ENCODE measurements at places on chromosomes 2 and 18.

DNA sequence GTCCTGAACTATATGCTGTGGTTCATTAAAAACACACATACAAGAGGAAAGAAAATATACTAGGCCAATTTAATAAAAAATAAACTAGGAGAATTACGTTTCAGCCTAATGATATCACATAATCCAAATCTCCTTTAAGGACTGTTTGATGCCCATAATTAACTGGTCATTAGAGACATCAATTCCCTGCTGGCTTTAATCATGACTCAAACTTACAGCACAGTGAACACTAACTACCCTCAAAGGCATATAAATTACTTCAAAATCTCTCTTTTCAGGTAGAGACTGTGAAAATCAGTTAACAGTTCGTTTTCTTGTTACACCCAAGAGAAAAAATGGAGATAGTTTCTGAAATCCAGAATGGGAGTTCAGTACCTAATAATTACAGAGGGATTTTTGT is 567.4 kb downstream of the CBLN2 start:
- no peak for DNase-seq

DNA sequence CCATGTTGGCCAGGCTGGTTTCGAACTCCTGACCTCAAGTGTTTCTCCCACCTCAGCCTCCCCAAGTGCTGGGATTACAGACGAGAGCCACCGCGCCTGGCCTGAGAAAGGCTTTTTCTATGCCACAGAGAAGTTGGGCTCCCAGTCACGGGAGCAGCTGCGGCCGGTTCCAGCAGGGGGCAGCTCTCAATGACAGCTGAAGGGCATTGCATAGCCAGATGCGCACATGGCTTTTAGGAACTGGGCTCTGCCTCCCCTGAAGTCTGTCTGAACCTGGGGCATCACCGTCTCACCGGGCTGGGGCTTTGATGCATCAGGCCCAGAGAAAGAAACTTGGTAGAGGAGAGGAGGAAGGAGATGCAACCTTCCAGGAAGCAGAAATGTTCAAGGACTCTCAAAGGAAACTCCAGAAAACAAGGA is 84.2 kb upstream of the LAPTM4A start:
- DNase-seq = peak; percentile 84

GRCh38 chr2:150450765-150451164 is 36.7 kb downstream of the RND3 start:
- DNase-seq = no peak

DNA sequence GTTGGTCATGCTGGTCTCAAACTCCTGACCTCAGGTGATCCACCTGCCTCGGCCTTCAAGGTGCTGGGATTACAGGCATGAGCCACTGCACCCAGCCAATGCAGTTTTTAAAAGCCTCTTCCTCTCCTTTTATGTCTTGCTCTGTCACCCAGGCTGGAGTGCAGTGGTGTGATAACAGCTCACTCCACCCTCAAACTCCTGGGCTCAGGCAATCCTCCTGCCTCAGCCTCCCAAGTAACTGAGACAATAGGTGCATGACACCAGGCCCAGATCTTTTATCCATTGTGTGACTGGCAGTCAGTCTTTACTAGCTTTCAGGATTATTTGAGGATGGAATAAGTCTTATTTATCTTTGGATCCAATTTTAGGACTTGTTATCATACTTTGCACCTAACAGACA is 13.2 kb downstream of the KCTD18 start:
- DNase-seq = no peak

DNA sequence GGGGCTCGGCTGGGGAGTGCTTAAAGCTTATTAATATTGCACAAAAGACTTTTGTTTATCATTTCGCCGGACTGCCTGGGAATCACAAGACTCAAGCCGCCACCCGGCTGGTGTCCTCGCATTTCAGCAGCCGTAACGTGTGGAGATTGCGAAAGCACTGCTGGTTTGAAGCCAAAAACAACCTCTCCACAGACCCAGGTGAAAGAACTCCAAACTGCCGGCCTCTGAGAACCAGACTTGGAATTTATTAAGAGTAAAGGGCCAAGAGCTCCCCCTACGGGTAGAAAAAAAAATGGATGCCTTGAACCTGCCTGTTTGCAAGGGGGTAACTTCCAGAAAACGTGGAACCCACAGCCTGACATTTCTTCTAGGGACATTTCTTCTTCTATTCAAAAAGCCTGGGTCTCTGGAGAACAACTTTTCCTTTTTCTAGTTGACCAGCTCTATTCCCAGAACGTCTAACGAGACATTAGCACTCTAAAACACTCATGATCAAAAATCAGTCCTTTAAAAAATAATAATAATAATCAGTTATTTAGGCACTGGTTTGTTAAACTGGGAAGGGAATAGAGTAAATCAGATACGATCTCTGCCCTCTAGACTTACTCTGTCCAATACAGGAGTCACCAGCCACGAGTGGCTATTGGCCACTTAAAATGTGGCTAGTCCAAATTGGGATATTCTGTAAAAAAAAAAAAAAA is 216.3 kb downstream of the C1D start:
- peak; percentile 70 for DNase-seq

GRCh38 chr2:15539999-15540398 is 21.1 kb downstream of the NBAS start:
- DNase-seq = no peak

DNA sequence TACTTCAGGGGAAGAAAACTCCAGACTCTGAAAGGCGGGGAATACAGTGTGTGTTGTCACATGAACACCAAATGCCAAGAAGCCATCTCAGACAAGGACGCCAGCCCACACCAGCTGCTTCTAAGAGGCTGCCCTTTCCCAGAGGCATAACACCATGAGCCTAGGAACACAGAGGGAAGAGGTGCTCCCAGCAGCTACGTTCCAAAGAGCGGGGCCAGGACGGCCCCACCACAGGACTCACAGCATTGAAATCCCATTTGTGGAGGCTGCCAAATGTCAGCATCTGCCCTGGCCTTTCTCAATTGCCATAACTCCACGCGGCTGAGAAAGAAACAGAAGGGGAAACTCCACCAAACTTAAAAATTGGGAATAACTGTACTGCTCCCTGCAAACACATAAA is 20.1 kb upstream of the ID2 start:
- DNase-seq = no peak

GRCh38 chr18:26312199-26312598 is 86.0 kb downstream of the TAF4B start:
- DNase-seq = no peak

- DNase-seq = no peak
Observed at GRCh38 chr2:128284037-128284441, 34.6 kb downstream of the HS6ST1 start.

- no peak for DNase-seq
Observed at GRCh38 chr2:218152777-218153176, 14.0 kb downstream of the CXCR1 start.

DNA sequence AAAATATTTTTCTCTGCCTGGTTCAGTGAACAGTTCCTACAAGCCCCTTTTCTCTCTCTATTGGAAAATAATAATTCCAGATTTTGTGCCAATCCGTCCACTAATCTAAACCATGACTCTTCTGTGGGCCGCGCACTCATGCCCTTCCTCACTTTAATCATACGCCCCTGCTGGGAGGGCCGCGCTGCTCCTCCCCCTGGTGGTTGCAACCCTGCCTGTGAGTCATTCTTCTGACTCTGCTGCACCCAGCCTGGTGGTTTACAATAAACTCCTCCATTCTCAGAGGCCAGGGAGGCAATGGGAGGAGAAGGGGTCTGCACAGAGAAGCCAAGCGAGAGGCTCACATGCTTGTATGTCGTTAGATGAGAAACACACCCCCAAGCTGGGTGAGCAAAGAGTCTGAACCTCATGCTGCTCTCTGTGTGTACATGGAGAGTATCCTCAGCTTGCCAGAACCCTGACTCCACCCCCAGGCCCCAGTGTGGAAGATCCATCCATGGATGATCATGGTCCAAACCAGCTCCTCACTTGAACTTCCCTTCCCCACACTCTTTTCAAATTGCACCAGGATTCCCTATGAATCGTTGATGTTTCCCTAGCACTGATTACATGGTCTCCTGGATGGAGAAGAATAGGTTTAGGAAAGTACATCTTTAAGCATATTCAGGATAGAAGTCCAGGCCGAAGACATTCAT is 228.9 kb downstream of the ANKRD30B start:
- DNase-seq = peak; percentile 72

DNA sequence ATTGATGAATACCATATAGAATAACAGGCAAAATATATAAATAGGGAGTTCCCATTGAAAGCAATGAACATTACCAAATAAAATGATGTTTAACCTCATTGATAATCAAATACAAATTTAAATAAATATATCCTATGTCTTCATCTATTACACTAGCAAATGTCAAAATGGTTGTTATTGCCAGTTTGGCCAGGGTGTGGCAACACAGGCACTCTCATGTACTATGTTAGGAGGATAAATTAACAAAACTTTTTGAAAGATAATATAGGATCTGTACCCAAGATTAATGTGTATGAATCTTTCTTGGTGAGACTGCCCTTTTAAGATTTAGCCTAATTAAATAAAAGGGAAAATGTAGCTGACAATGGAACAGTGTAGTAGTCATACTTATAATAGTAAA is 659.3 kb downstream of the ERBB4 start:
- peak; percentile 3 for DNase-seq

- DNase-seq = no peak
Observed at GRCh38 chr2:240357641-240358012, 77.8 kb upstream of the GPC1 start.

- no peak for DNase-seq
Observed at GRCh38 chr18:51767293-51767692, 569.8 kb upstream of the MEX3C start.

- no peak for DNase-seq
Observed at GRCh38 chr18:58966005-58966677, 101.5 kb downstream of the ZNF532 start.

- DNase-seq = peak; percentile 58
Observed at GRCh38 chr2:240983361-240983995, 14.9 kb upstream of the SNED1 start.

DNA sequence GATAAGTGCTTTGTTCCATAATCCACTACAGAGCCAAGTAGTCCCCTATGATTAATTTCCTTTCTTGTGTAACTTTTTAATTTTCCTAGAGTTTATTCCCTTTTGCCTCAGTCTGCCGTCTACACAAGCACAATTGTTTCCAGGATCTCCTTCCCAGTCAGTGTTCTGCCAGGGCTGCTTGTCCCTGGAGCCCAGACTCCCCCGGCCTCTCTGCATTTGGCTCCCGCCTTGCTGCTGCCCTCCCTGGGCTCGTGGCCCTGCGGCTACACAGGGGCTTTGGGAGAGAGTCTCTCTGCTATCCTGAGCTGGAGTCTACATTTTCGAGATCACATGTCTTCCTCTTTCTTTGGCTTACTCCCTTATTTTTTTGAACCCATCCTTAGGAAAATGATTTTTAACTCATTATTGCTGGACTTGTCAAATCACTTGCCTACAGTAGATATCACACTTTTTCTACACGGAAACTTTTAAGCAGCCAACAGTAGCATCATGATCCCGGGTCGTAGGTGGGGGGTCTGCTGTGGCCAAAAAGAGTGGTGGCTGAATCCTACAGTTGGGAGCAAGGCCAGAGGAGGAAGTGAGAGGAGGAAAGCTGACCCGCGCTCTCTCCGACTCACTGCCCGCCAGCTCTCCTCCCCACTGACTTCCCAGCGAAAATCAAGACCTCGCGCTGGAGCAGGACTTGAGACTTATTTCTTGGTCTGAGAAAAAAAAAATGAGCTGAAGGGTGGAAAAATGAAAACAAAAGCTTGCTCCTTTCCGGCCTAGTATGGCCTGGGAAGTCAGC is 9.4 kb downstream of the FBLN7 start:
- DNase-seq = no peak

GRCh38 chr2:226295681-226296080 is 503.9 kb downstream of the IRS1 start:
- no peak for DNase-seq

GRCh38 chr2:124112206-124112605 is 87.1 kb downstream of the CNTNAP5 start:
- DNase-seq = no peak

- DNase-seq = no peak
Observed at GRCh38 chr18:47331641-47332040, 80.2 kb upstream of the SKOR2 start.

DNA sequence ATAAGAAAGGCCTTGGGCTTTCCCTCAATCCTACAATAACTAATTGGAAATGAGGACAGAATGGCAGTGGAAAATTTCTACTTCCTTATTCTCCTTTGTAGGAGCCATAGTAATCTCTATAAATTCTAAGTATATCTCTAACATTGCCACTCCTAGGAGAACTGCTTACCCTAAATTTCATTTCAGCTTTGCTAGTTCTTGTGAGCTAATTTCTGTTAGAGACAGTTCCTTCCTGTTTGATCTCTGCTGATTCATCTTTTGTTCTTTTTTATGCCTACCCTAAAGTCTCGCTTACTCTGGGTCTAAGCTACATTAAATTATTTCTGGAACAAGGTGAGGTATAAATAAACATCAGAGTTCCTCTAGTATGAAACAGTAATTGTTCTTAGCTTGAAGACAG is 25.7 kb downstream of the ABHD3 start:
- no peak for DNase-seq

DNA sequence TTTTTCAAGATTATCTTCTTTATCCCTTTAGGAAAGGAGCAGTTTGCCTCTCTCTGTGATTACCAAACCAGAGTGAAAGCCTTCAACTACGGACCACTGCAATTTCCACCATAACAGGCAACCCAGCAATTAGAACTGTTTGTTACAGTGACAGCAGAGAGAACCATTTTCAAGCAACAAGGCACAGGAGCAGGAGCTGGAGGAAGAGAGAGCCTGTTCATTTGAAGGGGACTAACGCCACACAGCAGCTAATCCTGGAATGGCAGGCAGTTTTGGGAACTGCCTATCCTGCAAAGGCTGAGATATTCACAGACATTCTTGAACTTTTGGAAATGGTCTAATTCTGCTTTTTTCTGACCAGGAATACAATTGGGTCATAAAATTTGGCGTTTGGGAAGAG is 1541.9 kb upstream of the PIK3C3 start:
- peak; percentile 19 for DNase-seq

- DNase-seq = no peak
Observed at GRCh38 chr2:43467891-43468290, 127.9 kb downstream of the THADA start.

DNA sequence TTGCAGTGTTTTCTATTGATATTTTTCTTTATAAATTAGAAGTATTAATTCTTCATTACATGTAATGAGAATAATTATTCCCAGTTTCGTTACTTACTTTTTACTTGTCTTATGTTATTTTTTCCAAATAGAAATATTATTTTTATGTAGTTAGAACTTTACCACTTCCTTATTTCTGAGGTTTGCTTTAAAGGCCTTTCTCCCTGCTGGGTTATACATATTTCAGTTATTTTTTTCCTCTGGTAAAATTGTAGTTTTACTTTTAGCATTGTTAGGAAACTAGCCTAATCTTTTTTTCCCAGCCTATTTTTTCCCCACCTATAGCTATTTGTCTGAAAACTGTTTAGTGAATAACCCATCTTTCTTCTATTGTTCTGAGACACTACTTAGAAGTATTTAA is 17.1 kb downstream of the RNF144A start:
- peak; percentile 30 for DNase-seq

DNA sequence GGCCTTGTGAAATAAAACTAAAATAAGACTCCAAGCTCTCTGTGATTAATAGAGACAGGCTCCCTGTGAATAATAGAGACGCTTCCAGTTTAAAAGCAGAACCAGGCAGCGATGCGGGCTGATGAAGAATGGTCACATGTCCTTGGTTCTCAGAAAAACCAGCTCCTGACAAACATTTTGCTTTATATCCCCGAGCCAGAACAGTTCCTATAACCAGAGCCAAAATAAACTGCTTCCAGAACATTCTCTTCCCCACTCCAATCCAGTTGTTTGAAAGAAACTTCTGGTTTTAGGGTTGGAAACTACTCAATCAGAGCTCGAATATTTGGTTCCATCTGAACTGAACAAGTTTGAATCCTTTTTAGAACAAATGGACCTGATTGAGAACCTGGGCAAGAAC is 213.7 kb downstream of the TSN start:
- DNase-seq = no peak

GRCh38 chr18:27428716-27429475 is 243.8 kb upstream of the CHST9 start:
- no peak for DNase-seq
